ENCODE measurements at places on chromosomes 5 and 9. TPM values are rescaled to one million over a fixed set of nuclear protein-coding genes. Genes with fewer than 3 reads are reported as not detected.

Gene TSSK1B
- 0.57 TPM for total RNA-seq

Gene WDR38
- total RNA-seq = not detected

Gene AGXT2
- not detected for total RNA-seq

Gene CBY3
- 0.29 TPM for total RNA-seq

Gene NIPSNAP3A
- total RNA-seq = 19.3 TPM

Gene SLCO6A1
- 0.14 TPM for total RNA-seq

Gene STPG3
- not detected for total RNA-seq

Gene EIF4E1B
- total RNA-seq = not detected

Gene ACOT12
- total RNA-seq = 0.57 TPM

Gene C6
- not detected for total RNA-seq

Gene CCDC192
- not detected for total RNA-seq

Gene MIER3
- total RNA-seq = 17.3 TPM

Gene OGN
- not detected for total RNA-seq

Gene NDOR1
- 15.3 TPM for total RNA-seq

Gene N4BP3
- 0.43 TPM for total RNA-seq

Gene EMB
- 0.57 TPM for total RNA-seq

Gene IFNA21
- not detected for total RNA-seq

Gene HACD4
- total RNA-seq = 1.8 TPM

Gene SLC34A3
- total RNA-seq = not detected

All from placental pericyte (primary cell).